Uterus (tissue), 4 donors: ENCODE measurements at places on chromosomes 5 and 9.

- DNase-seq, result no peak
Measured at GRCh38 chr5:7753596-7753995, 97.3 kb downstream of the CFAP90 start.

DNA sequence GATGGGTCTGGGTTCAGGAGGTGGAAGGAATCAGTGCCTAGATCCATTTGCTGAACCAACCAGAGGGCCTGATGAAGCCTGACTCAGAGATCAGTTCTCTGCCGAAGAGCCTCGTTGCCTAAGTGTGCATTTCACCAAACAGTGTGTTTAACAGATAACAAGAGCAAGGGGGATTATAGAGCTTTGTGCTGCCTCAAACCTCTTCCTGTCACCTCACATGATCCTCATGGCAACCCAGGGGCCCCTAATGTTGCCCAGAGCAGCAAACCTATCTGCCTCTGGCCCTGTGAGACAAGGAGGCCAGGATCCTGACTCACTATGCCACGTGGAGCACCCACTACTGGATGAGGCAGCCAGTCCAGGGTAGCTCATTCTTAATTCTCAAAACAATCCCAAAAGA lies 66.3 kb upstream of the EPB41L4B start:
- no peak for DNase-seq

DNA sequence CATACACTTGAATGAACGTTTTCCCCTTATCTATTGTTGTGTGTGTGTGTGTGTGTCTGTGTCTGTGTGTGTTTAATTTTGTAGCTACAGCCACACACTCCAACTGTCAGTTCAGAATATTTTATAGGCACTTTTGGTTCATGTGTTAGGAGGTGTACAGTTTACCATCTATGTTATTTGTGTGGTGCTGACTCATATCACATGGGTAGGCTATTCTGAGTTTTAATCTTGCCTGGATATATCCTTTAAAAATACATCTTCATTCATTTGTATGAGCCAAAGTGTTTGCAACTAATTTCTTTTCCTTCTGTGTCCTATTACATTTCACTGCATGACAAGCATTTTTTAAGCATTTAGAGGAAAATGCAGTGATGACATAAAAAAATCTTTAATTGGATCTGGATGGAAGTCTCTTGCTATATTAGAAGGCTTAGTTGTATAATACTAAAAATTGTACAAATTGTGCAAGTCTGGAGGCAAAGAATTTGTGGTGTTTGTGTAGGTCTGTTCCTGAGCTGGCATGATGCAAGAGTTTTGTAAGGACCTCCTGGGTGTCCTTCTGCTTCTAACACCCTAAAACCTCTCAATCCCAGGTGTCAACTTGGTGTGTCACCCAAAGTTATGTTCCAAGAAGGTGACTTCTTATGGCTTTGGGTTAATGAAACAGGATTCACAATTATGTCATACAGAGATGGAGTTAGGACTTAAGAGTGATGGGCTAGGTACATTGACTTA lies 52.4 kb upstream of the HMHB1 start:
- DNase-seq, result no peak

DNA sequence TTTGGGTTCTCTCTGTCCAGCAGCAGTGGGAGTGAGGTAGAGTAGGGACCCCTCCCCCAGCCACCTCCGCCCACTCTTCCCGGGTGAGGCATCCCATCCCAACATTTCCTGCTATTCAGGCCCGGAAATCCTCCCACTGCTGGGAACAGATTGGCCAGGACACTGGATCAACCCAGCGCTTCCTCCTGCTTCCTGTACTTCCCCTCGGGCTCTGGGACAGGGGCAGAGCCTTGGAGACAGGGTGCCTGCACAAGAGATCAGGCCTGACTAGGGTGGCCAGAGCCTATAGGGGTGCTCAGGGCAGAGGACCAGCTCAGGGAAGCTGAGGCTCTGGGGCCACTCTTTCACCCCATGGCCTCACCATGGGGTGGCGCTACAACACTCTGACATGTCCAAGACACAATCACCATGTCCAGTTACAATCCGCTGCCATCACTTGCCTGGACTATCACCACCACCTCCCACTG lies 14.5 kb downstream of the SH2D3C start:
- DNase-seq, result no peak

- DNase-seq, result no peak
Measured at GRCh38 chr5:122723606-122724352, 51.1 kb upstream of the SNX2 start.

DNA sequence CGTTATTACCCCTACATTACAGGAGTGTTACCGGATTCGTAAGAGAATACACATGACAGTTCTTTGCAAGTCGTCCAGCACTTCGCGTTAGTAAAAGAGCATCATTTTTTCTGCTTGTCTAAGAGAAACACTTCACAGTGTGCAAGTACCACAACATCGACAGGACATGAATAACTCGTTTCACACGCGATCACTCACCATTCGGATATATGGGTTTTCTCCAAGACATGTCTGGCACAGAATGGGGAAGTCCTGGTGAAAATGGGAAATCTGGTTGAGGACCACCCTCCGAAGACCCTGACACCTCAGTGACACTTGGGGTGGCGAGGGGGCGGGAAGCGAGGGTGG lies 642 bp downstream of the RBM22 start:
- DNase-seq, result no peak

DNA sequence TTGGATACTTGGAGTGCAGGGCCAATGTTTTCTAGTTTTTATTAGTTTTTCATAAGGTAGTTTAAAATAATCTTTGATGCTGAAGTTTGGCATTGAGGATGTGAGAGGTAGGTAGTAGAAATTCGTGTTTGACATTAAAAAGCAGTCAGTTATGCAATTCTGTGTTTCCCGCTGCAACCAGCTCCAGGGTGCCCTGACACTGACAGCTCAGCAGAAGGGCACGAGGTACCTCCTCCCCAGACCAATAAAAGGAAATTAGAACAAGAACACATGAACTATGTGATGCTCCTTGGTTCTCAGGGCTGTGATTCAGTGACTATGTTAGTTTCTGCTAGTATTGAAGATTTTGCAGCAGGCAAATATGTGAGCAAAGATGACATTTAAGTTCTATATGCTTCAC lies 40.2 kb downstream of the NSUN2 start:
- no peak for DNase-seq

DNA sequence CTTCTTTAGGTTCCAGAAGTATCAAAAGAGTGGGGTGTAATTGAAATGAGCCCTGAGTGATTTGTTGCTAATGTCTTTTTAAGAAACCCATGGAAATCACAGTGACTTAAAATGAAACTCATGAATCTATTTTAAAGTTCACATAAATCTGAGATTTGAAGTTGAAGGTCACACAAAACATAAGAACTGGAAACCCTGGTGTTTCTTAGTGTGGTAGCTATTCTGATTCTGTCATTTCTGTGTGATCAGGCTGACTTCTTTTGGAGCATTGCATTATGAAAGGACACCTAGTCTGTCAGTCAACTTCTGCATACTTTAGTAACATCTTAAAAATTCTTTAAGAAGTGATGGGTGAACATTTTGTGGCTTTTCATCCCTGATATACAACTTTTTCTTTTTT lies 448.8 kb downstream of the TLE4 start:
- DNase-seq, result no peak

GRCh38 chr9:5825895-5826622 lies 6.9 kb downstream of the ERMP1 start:
- DNase-seq, result no peak

DNA sequence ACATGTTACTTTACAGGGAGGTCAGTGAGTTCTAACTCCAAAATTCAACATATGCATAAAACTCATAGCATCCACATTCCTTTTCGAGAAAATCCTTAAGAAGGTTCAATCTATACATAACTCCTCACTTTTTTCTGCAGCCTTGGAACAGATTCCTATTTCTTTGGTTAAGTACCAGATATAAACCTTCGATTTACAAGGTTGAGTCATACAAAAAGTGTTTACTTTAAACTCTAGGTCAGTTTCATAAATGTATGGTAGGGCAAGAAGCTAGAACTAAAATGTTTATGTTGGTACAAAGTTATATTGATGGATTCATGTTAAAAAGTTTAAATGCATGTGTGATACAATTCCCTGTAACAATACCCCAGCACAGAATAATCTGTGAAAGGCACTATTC lies 19.4 kb downstream of the CDKN2AIPNL start:
- no peak for DNase-seq

DNA sequence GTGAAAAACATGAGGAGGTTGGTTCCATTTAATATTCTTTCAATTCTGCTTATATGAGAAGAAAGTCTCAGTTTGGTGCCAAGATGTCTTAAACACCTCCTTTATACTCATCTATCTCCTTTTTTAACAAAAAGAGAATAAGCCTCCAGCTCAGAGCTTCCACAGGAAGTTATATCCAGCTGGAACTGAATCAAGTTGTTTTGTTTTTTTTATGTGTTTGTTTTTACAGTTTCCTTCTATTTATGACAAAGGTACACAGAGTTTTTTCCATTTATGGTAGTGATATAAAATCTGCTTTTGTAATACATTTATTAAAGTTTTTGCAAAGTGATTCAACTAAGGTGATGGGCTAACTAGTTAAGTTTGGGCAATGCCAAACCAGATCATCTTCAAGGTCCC lies 10.4 kb downstream of the SPARC start:
- no peak for DNase-seq

DNA sequence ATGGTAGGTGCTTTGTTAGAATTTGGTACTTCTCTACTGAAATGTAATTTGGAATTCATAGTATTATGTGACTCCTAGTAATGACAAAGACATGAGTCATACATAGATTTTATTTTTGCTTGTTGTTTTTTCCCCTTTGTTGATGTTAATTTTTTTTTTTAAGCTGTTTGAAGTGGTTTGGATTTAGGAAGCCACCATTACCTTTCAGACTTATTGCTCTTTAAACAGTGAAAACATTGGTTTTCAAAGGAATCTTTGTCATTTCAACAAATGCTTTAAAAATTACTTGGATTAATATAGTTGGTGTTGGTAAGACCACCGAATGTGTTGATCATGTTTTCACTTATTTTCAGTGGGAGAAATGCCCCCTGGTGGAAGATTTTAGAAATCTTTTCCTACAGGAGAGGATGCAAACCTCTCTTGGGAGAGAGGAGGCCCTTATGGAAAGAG lies 170.1 kb upstream of the PITX1 start:
- no peak for DNase-seq

DNA sequence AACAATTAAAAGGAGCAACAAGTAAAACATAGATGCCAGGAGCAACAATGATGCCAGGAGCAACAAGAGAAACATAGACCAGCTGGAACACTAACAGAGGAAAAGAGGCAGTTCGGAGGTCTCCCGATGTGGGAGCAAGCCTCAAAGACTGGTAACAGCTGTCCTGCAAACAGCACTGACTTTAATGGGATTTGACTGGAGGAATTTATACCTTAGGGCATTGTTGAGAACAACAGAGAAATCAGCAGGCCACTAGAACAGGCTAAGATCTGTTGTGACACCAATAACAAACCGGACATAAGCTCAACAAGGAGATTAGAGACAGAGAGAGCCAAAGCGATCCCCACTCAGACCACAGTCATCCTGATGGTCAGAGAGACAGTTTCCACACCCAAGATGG lies 11.8 kb upstream of the SYK start:
- DNase-seq, result no peak

DNA sequence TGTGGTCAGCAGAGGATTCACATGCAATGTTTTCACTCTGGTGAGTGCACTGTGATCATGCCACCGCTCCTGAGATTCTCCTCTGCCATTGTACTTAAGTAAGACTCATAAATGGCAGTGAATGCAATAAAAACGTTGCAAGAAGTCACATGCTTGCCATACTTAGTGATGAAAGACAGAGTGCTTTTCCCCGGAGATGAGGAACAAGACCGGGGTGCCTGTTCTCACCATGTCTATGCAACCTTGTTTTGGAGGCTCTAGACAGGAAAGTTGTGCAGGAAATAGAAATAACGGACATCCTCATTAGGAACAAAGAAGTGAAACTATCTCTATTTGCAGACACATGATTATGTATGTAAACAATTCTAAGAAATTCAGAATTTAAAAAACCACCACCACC lies 84.7 kb upstream of the IRX2 start:
- no peak for DNase-seq

DNA sequence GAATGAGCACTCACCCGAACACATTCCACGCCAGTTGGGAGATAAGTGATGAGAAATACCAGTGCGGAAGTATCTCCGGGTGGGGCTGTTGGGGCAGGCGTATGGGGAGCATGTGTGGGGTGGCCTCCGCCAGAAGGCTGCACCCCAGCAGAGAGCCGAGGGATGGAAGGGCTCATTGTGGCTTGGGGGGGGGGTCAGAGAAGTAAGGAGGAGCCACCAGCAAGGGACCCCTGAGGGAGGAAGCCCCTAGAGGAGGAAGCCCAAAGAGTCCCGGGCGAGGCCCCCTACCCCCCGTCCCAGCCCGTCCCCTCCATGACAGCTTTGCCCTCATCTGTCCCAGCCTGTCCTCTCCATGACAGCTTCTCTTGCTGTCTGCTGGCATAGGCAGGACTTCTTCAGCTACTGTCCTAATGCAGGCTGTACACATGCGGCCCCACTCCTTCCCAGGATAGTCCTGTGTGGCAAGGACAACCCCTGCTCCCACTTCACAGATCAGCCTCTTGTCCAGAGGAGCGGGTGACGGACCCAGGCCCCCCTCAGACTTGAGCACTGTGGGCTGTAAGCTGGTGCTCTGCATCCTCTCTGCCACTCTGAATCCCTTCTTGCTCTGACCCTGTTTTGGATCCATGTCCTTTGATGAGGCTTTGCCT lies 239.6 kb downstream of the CACNA1B start:
- no peak for DNase-seq

DNA sequence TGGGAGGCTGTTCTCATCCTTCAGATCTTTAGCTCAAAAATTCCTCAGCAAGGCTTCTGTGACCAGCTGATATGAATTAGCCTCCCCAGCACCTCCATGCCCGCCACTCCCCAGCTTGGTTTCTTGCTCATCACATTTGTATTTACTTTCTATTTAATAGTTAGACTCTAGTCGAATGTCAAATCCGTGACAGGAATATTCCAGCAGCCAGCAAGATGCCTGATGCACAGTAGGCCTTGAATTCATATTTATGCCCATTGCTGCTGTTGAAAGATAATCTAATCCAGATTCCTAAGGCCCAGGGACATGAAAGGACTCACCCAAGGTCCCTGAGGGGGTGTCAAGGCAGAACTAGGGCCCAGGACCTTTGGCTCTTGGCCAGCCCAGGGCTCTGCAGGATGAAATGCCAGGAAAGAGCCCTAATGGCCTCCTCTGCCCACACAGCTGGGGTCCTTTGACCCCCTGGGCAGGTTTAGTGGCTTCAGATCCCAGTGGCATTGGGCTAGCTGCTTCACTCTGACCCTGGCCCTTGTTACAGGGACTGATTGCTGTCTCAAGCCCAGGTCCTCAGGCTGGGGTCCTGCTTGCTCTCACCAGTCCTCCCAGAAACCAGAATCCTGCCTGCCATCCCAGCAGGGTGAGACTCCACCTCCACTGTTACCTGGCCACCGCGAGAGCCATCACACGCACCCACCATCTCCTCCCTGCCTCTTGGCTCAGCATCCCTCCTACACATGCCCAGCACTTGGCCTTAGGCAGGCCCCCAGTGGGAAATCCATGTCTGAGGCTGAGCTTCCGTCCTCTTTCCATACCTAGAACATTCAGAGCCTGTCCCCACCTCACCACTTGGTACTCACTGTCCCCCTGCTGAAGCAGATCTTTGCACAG lies 7.3 kb downstream of the CSF1R start:
- no peak for DNase-seq

GRCh38 chr9:19203058-19203457 lies 27.4 kb upstream of the DENND4C start:
- no peak for DNase-seq

GRCh38 chr9:137168904-137169856 lies 671 bp downstream of the LRRC26 start:
- DNase-seq, result no peak

GRCh38 chr9:73154722-73155121 lies 3.1 kb downstream of the ANXA1 start:
- no peak for DNase-seq
